ENCODE measurements at places on chromosomes 7 and 10.
A peak's percentile ranks its signal among the peaks of the same experiment; 100 is the strongest.

GRCh38 chr7:38107486-38107893 lies 70.6 kb upstream of the STARD3NL start:
- DNase-seq = peak; percentile 51

DNA sequence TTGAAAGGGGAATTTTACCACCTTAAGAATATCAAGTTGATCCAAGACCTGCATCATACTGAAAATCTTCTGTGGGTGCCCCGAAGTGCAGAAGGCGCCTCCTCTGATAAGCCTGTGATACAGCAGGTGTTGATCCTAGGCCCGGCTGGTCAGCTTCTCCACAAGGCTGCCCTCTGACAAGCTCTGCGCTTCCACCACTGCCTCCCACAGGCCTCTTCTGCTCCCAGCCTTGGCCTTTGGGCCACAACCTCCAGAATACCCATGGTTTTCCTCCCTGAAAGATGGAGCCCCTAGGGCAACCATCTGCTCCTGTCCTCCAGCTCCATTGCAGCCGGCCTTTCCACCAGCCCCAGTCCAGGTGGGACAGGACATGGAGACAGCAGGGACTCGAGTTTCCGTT lies 5.6 kb upstream of the OGDHL start:
- DNase-seq = no peak

- no peak for DNase-seq
Measured at GRCh38 chr7:133886086-133886485, 241.1 kb upstream of the LRGUK start.

- no peak for DNase-seq
Measured at GRCh38 chr10:85609509-85609908, 757.1 kb downstream of the GRID1 start.

GRCh38 chr7:15490291-15490690 lies 71.5 kb downstream of the AGMO start:
- no peak for DNase-seq

DNA sequence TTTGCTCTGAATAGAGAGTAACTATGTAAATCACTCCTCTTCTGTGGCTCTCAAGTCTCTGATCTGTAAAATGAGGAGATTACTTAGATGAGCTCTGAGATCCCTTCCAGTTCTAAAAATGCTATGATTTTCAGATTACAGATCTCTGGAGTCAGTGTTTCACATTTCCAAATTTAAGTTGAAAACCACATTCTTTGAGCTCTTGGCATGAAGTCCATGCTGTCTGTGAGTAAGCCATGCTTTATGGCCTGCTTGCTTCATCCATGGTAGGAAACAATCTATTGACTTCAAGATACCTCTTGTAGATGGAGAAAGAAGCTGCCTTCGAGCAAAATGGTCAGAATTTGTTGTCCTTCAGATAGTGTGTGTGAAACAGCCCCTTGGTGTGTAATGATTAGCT lies 64.9 kb downstream of the CELF2 start:
- no peak for DNase-seq

DNA sequence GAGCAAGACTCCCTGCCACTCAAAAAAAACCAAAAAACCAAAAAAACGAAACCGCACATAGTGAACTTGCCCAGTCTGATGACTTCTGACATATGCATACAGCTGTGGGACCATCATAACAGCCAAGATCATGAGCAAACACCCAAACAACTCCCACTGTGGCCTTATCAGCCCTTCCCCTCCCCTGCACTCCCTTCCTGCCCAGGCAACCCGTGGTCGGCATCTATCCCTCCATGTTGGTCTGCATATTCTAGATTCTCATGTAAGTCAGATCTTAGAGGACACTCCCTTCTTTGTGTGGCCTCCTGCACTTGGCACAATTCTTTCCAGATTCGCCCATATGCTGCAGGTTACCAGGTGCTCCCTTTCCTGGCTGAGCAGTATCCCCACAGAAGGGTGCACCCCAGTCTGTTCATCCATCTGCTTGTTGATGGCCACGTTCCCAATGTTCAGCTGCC lies 72.8 kb downstream of the GNA12 start:
- no peak for DNase-seq

DNA sequence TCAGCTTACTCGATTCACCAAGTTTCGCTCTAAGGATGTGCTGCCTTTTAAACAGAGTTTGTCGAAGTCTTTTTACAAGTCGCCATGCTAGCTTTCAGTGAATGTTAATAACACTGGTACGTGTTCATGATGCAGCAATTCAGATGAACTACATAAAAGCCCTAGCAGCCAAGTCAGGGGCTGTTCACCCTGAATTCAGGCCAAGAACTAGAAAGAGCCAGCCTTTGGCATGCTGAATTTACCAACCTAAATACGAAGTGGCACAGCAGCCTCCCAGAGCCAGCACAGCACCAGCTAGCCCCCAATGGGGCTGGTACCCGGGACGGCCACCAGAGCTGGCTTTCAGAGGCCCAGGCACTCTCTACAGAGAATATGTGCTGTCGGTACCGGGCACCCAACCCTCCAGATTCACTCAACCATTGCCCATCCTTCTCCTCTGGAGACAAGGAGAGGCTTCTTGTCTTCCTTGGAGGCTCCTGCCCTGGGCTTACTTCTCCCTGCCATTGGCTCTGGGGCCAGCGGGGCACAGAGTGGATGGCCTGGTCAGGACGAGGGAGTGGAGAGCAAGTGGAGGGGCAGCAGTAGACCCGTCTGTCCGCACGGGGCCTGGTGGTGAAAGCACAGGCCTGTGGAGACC lies 64.2 kb downstream of the HIPK2 start:
- no peak for DNase-seq

DNA sequence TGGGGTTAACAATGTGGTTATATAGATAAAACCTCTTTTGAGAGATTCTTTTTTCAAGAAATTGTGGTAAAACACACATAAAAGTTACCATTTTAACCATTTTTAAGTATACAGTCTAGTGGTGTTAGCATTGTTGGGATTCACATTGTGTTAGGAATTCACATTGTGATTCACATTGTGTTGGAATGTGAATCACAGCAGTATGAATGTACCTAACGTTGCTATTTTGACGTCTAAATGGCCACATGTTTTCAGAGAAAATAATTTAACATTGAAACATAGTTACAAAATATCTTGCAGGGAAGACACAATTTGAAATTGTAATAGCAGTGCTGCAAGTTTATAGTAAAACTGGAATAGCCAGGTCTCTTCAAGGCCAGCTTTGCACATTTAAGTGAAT lies 129.0 kb downstream of the BICC1 start:
- DNase-seq = no peak

DNA sequence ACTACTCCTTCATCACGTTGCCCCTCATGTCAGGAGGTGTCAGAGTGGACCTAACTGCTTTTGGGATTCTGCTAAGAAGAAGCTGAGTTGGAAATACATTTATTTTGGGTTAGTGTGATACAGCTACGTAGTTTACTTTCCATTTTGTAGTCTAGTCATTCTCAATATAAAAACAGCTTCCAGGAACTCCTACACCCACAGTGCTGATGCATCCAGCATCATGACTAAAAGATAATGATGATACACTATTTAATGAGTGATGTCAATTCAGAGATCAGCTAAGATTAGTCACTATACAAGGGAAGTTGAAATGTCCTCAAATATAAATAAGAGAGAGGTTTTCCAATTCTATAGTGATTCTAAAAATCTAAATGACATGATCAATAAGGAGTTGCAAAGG lies 264.2 kb upstream of the SLC26A5 start:
- no peak for DNase-seq

DNA sequence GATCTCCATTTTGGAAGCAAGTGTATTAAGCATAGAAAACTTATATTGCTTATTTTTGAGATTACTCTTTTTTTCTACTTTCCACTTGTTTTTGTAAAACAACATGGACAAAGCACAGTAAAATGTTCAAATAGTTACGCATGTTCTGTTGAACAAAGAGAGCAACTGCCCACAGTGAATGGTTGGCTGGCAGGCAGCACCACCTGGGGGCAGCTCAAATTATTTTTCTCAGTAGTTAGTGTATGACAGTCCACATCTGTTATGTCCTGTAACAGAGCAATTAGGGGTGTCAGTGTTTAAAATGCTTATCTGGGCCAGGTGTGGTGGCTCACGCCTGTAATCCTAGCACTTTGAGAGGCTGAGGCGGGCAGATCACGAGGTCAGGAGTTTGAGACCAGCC lies 46.1 kb upstream of the CACUL1 start:
- DNase-seq = peak; percentile 22

DNA sequence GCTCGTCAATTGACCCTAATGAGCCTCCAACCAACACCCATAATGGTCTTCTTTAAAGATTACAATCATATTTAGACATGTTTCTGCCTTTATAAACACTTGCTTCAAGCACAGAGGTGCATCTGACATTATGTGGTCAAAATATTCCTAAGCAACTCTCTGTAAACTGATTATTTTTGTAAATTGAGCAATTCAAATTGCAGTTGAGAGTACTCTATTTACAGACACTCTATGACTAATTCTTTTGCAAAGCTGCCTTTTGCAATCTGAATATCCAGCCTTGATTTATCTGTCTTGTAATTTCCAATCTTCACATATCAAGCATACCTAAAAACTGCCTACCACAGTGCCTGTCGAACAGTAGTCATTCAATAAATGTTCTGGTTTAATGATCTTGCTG lies 112.0 kb downstream of the PDE1C start:
- DNase-seq = no peak

GRCh38 chr7:96786998-96787395 lies 77.4 kb upstream of the SEM1 start:
- DNase-seq = no peak

DNA sequence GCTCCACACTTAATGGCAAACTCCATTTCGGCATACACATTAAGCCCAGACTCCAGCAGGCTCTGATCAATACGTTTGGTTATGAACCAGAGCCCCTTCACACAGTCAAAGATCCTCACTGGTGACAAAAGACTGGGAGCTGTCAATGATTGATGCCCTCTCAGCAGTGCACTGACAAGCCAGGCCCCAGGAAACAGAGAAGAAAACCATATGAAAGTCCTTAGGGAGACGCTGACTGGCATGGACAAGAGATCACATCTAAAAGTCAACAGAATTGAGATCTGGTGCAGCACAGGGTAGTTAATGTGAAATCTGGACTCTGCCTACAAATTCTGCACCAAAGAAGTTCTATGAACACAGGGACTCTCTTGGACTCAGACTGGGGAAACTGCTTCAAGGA lies 600.9 kb upstream of the NRP1 start:
- peak; percentile 3 for DNase-seq

DNA sequence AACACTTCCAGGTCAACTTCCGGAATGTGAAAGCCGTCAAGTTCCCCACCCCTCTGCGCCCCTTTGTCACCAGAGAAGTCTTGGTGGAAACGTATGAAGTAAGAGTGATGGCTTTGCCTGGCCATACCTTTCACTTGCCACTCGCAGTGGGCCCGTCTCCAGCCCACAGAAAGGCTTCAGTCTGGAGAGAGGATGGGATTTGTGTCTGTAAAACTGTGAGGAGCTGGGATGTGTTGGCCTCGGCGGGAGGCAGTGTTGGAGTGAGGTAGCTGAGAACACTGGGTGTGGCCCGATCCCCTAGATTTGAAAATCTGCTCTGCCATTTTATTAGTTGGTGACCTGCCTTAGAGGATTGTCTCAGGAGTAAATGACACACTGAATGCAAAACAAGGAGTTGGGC lies 6.4 kb downstream of the ADCK2 start:
- DNase-seq = no peak

All from NCI-H146 (cell line).